Naive B cell (primary cell): ENCODE measurements at places on chromosomes 6 and 20. TPM values are rescaled to one million over a fixed set of nuclear protein-coding genes. Genes with fewer than 3 reads are reported as not detected.
A peak's percentile ranks its signal among the peaks of the same experiment; 100 is the strongest.

Gene MMS22L
- 6.5 TPM for polyA plus RNA-seq

Gene TP53TG5
- polyA plus RNA-seq, result 0.14 TPM

Gene BMP2
- not detected for polyA plus RNA-seq

Gene OR2H1
- polyA plus RNA-seq, result not detected

Gene LAMP5
- 1.2 TPM for polyA plus RNA-seq

Gene FOXF2
- not detected for polyA plus RNA-seq

Gene BRD2
- 148 TPM for polyA plus RNA-seq

Gene KCNK5
- polyA plus RNA-seq, result not detected

Gene LTB
- polyA plus RNA-seq, result 3,141 TPM

Gene IYD
- not detected for polyA plus RNA-seq

Gene PNPLA1
- polyA plus RNA-seq, result 0.27 TPM

Gene PRL
- not detected for polyA plus RNA-seq

Gene KIF3B
- polyA plus RNA-seq, result 1.0 TPM

Gene MUC22
- not detected for polyA plus RNA-seq

Gene PRR18
- not detected for polyA plus RNA-seq

DNA sequence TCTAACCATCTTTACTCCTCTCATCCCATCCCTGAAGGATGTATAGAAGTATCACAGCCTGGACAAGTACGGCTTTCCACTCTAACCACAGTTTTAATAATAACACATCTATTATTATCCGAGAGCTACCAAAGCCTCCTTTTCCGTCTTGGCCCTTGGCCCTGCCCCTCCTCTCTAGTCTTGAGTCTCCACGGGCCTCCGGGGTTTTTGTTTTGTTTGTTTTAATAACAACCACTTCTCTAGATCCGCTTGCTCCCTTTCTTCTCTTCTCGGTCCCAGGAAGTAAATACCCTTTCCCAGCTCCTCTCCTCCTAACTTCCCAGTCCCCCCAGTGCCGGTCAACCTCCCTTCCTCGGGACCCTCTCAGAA is 661 bp downstream of the LCA5 start:
- no peak overlapping the region for H3K4me3 ChIP-seq
- H3K27ac ChIP-seq, result peak overlapping the region; percentile 6
- no peaks in the 10 kb centered on the region for H3K4me1 ChIP-seq
- peaks cover 7% of the 10 kb centered on the region for H3K27me3 ChIP-seq
- DNase-seq, result no peak
- no peaks in the 10 kb centered on the region for H3K36me3 ChIP-seq

DNA sequence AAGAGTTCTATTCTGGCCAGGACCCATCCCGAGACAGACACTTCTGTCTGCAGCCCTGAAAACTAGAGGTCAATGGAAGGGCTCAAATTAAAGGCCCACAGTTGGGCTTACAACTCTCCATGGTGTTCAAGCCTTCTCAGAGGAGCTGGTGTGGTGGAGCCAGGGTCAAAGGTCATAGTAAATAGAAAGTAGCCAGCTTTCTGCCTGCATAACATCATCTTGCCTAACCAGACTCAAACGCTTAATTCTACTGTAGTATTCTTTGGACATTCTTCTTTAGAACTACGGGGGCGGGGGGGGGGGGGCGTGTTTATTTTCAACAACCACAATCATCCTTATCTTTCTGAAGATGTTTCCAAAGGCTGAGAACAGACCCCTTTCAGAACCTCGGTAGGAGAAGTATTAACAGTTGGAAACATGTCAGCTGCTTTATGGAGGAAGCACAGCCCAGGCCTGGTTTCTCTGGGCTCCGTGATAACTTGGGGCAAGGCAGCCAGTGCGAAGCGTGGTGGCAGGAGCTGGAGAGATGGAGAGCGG is 1.5 kb upstream of the RREB1 start:
- H3K36me3 ChIP-seq, result no peaks in the 10 kb centered on the region
- H3K27ac ChIP-seq, result no peak overlapping the region
- no peak for DNase-seq
- peaks cover 27% of the 10 kb centered on the region for H3K4me1 ChIP-seq
- no peaks in the 10 kb centered on the region for H3K27me3 ChIP-seq

DNA sequence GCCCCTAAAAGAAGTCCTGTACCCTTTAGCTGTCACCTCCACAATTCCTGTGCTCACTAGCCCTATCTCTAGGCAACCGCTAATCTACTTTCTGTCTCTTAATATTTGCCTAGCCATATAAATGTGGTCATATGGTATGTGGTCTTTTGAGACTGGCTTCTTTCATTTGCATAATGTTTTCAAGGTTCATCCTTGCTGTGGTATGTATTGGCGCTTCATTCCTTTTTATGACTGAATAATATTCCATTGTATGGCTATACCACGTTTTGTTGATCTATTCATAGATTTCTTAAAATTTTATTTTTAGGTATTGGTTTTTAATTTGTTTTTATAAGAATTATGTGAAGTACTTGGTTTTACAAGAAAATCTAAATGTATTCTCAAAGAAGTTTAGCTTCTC is 70.0 kb downstream of the MAP3K4 start:
- H3K27me3 ChIP-seq, result no peaks in the 10 kb centered on the region
- H3K4me3 ChIP-seq, result no peak overlapping the region
- no peak overlapping the region for H3K27ac ChIP-seq
- DNase-seq, result no peak
- H3K4me1 ChIP-seq, result peaks cover 12% of the 10 kb centered on the region

DNA sequence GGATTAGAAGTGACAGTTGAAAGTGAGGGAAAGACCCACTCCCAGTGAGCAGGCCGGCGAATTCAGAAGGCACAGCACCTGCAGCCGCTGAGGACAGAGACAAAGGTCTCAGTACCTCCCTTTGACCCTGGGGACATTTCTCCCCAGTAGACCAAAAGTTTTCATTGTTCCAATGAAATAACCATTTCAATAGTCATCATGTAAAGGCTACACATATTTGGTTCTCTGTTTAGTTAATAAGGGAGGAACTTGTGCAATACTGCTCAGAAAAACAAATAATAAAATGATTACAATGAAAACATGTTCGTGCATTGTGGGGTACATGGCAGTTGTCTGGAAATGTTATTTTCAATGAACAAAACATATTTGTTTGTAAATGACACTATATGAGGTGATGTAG is 52.5 kb downstream of the EDN1 start:
- peak overlapping the region; percentile 21 for H3K27ac ChIP-seq
- DNase-seq, result no peak
- H3K36me3 ChIP-seq, result no peaks in the 10 kb centered on the region
- peaks cover 9% of the 10 kb centered on the region for H3K27me3 ChIP-seq
- no peak overlapping the region for H3K4me3 ChIP-seq

DNA sequence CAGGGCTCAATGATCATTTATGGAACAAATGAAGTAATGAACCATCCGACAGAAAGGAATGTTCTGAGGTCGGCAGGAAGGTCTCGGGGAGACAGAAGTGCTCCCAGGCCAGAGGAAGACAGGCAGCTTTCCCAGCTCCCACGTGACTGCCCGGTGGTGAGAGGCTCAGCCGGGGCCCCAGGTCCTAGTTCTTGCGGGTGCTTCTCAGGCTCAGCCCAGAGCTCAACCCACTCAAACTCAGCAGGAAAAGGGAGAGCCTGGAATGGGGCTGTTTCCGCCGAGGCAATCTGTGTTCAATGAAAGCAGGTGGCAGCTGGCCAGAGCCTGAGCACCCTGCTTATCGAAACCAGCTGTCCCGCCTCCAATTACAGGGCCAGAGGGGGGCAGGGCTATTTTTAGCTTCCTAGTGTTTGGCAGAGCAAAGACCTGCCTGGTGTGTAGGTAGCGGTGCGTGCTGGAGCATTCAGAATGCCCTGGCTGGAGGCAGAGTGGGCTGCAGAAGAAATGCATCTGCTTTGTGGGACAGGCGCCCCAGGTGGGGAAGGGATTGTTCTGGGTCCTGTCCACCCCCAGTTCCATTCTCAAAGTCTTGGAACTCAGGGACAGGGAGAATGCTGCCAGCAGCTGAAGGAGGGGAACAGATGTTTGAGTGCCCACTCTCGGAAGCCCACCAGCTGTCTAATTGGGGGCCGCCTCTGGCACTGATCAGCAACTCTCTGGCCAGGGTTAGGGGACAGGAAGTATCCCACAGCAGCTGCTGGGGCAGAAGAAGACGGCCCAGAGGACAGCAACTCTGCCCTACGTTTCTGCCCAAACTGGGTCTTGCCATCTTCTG is 145.1 kb downstream of the PREX1 start:
- H3K27me3 ChIP-seq, result no peaks in the 10 kb centered on the region
- H3K4me3 ChIP-seq, result no peak overlapping the region
- H3K4me1 ChIP-seq, result peaks cover 26% of the 10 kb centered on the region

GRCh38 chr6:4805553-4806336 is 29.5 kb downstream of the CDYL start:
- no peaks in the 10 kb centered on the region for H3K27me3 ChIP-seq
- H3K4me1 ChIP-seq, result peaks cover 76% of the 10 kb centered on the region
- H3K4me3 ChIP-seq, result no peak overlapping the region
- no peaks in the 10 kb centered on the region for H3K36me3 ChIP-seq
- no peak for DNase-seq

GRCh38 chr6:146470091-146470770 is 73.4 kb upstream of the RAB32 start:
- no peaks in the 10 kb centered on the region for H3K36me3 ChIP-seq
- no peaks in the 10 kb centered on the region for H3K27me3 ChIP-seq
- H3K4me1 ChIP-seq, result no peaks in the 10 kb centered on the region
- H3K27ac ChIP-seq, result no peak overlapping the region
- H3K4me3 ChIP-seq, result no peak overlapping the region

- no peaks in the 10 kb centered on the region for H3K27me3 ChIP-seq
- H3K4me3 ChIP-seq, result peak overlapping the region; percentile 63
- no peak for DNase-seq
- no peaks in the 10 kb centered on the region for H3K36me3 ChIP-seq
Observed at GRCh38 chr6:156994215-156995076, 217.3 kb downstream of the ARID1B start.

- no peaks in the 10 kb centered on the region for H3K27me3 ChIP-seq
- peaks cover 53% of the 10 kb centered on the region for H3K4me1 ChIP-seq
- peaks cover 45% of the 10 kb centered on the region for H3K36me3 ChIP-seq
Observed at GRCh38 chr6:160070427-160070826, 51.2 kb upstream of the SLC22A1 start.

GRCh38 chr6:100202417-100203194 is 208.6 kb upstream of the MCHR2 start:
- no peaks in the 10 kb centered on the region for H3K36me3 ChIP-seq
- no peak overlapping the region for H3K27ac ChIP-seq
- no peak for DNase-seq
- H3K27me3 ChIP-seq, result peaks cover 5% of the 10 kb centered on the region

DNA sequence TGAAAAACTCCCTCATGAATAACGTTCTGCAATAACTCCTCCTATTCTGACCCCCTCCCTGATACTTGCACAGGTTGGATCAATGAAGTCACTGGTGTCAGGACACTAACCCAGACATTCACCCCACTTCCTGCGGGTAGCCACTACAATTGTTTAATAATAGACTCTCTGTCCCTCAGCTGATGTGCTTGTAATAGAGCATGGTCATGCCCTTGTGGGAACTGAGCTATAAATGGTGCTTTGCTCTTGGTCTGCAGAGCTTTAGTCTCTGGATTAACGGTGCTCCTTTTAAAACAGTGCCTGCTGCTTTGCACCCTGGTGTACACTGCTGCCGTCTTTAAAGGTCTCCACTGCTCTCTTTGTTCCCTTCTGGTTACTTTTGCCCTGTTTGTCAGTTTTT is 127.3 kb downstream of the BACH2 start:
- H3K27ac ChIP-seq, result peak overlapping the region; percentile 38
- DNase-seq, result no peak
- H3K27me3 ChIP-seq, result no peaks in the 10 kb centered on the region
- H3K36me3 ChIP-seq, result no peaks in the 10 kb centered on the region
- H3K4me3 ChIP-seq, result no peak overlapping the region

GRCh38 chr6:24831771-24832716 is 33.3 kb upstream of the ARMH2 start:
- peaks cover 26% of the 10 kb centered on the region for H3K36me3 ChIP-seq
- H3K27me3 ChIP-seq, result no peaks in the 10 kb centered on the region
- H3K4me1 ChIP-seq, result peaks cover 11% of the 10 kb centered on the region

GRCh38 chr6:163626073-163626867 is 211.8 kb downstream of the QKI start:
- H3K27ac ChIP-seq, result no peak overlapping the region
- H3K4me3 ChIP-seq, result no peak overlapping the region
- no peaks in the 10 kb centered on the region for H3K36me3 ChIP-seq
- no peak for DNase-seq
- no peaks in the 10 kb centered on the region for H3K27me3 ChIP-seq

- H3K27me3 ChIP-seq, result no peaks in the 10 kb centered on the region
- no peak for DNase-seq
- no peak overlapping the region for H3K4me3 ChIP-seq
- H3K27ac ChIP-seq, result no peak overlapping the region
- no peaks in the 10 kb centered on the region for H3K36me3 ChIP-seq
Observed at GRCh38 chr6:54085541-54085940, 25.7 kb upstream of the MLIP start.

DNA sequence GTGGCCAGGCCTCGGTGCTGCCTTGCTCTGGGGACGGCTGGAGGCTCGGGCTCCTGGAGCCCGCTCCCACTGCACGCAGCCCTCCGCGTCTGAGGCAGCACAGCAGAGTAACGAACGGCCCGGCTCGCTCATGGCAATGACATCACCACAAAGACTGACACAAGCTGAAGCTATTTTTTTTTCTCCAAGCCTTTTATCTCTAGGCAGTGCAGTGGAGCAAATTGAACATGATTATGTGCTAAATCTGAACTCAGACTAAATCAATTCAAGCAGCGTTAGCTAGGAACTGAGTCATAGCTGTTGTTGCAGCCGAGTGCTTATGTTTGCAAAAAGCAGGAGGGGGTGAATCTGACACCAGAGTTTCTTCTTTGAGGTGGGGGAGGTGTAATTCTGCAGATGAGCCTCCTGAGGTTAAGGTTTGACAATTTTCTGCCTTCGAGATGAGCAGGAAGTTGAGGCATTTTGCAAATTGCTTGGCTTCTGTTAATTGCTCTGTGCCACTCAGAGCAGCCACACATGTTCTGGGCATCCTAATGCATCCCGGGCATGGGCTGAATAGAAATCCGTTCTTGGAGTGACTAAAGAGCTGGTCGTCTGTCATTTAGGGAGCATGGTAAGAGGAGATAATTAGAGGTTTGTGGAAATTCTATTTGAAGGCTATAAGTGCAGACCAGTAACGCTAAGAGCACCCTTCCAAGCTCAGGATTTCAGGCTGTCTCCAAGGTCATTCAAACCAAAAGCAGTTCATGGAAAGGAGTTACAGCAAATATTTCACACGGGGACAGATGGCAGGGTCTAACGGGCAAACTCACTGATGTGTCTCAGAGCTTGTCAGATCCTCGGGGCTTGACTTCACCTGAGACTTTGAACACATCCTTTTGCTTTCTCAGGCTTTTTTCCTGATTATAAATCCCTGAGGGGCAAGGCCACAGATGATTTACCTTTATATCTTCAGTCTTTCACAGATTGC is 155.1 kb upstream of the ENPP5 start:
- H3K4me1 ChIP-seq, result peaks cover 3% of the 10 kb centered on the region
- H3K36me3 ChIP-seq, result no peaks in the 10 kb centered on the region
- no peak overlapping the region for H3K4me3 ChIP-seq
- no peak overlapping the region for H3K27ac ChIP-seq

GRCh38 chr6:40968620-40969164 is 70.3 kb downstream of the UNC5CL start:
- H3K36me3 ChIP-seq, result no peaks in the 10 kb centered on the region
- H3K27me3 ChIP-seq, result peaks cover 17% of the 10 kb centered on the region
- DNase-seq, result no peak
- H3K27ac ChIP-seq, result no peak overlapping the region
- no peaks in the 10 kb centered on the region for H3K4me1 ChIP-seq

GRCh38 chr20:48247961-48248360 is 462.7 kb upstream of the SULF2 start:
- H3K36me3 ChIP-seq, result no peaks in the 10 kb centered on the region
- no peak overlapping the region for H3K27ac ChIP-seq
- H3K27me3 ChIP-seq, result peaks cover 4% of the 10 kb centered on the region
